ENCODE measurements at places on chromosomes 16 and 17.

DNA sequence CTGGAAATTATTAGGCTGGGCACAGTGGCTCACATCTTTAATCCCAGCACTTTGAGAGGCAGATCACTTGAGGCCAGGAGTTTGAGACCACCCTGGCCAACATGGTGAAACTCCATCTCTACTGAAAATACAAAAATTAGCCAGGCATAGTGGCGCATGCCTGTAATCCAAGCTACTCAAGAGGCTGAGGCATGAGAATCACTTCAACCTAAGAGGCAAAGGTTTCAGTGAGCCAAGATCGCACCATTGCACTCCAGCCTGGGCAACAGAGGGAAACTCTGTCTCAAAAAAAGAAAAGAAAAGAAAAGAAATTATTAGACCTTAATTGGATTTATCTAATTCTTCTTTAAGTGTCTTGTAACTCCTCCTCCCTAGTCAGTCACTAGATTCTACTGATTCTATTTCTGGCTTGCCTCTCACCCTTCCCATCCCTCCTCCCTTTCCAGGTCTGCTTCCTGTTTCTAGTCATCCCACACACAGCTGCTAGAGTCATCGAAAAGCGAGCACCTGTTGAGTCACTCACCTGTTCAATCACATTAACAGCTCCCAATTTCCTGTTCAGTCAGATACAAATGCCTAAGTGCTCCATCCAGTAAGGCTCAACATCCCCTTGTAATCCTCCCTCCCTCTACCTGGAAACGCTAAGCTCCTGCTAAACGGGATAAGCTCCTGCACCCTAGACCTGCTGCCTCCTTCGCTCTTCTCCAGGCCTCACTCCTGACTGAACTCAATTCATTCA lies 34.6 kb downstream of the ERN1 start:
- no peak for DNase-seq

DNA sequence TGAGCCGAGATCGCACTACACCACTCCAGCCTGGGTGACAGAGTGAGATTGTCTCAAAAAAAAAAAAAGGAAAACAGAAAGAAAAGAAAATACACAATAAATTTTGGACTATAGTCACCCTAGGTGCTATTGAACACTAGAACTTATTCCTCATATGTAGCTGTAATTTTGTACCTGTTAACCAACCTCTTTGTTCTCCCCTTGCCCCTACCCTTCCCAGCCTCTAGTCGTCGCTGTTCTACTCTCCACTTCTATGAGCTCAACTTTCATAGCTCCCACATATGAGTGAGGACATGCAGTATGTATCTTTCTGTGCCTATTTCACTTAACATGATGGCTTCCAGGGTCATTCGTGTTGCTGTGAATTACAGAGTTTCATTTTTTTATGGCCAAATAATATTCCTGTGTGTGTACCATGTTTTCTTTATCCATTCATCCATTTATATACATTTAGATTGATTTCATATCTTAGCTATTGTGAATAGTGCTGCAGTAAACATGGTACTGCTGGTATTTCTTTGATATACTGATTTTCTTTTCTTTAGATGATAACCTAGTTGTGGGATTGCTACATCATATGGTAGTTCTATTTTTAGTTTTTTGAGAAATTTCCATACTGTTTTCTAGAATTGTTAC lies 28.3 kb downstream of the VPS35L start:
- DNase-seq: no peak

GRCh38 chr17:20938244-20938643 lies 104.6 kb downstream of the USP22 start:
- no peak for DNase-seq

DNA sequence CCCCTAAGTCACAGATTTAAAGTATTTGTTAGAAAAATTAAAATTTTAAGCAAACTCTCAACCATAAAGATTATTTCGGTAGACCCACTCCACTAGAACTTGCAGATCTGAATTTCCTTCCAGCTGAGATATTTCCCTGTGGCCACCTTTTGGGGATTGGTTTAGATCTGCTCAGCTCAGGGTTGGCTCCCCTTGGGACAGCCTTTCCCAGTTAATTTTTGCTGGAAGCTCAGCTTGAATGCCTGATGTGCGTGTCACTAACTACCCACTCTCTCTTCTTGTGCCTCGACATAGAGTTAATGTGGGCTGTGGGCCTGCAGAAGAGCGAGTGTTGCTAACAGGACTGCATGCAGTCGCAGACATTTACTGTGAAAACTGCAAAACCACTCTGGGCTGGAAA lies 57.6 kb downstream of the YPEL2 start:
- DNase-seq: no peak

DNA sequence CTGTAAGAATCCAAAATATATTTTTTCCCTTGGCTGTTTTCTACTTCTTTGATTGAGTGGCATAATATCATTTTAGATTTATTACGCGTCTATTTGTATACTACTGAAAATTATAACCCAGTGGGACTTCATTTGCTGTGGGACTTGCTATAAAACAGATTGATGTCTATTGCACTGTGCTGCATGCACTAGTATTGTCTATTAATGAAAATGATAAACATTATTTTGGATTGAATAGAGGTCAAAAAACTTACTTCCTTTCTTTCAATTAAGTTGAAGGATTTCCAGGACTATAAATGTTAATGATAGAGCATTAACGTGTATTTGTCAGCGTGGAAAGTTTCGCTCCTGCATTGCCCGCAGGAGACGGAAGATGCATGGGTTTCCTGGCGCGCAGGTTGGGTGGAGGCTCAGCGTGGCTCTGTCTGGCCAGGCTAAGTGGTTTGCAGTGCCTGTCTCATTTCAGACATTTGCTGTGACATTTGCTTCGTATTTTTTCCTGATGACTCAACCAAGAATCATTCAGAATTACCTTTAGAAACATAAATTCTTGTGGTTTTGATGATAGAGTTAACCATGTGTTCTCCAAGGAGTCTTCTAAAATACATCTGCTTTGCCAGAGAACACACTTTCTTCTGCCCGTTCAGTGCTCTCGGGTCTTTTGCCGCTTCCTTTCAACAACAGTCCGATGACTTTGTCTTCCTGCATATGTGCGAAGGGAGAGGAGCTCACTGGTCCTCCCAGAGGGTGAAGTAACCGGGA lies 216.7 kb downstream of the RPTOR start:
- no peak for DNase-seq

GRCh38 chr17:76812263-76812662 lies 55.9 kb upstream of the MGAT5B start:
- DNase-seq: no peak

DNA sequence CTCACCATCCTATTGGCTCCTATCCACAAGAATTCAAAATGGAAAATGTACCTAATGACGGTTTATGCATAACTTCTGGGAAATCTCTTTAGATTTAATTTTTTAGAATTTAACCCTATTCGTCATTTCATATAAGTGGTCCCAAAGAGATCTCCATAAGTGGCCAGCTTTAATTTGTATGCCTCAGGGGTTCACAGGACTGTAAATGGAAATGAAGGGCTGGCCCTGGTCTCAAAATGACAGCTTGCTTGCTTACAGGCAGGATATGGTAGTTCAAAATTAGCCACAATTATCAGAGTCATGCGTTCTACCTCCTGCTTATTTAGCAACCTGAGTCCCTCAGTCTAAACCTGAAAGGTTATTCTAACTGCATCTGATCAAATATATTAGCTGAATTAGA lies 6.6 kb upstream of the NACA2 start:
- no peak for DNase-seq

- DNase-seq: no peak
These were observed 30.2 kb upstream of the MRPS23 start for GRCh38 chr17:57880086-57880456.

DNA sequence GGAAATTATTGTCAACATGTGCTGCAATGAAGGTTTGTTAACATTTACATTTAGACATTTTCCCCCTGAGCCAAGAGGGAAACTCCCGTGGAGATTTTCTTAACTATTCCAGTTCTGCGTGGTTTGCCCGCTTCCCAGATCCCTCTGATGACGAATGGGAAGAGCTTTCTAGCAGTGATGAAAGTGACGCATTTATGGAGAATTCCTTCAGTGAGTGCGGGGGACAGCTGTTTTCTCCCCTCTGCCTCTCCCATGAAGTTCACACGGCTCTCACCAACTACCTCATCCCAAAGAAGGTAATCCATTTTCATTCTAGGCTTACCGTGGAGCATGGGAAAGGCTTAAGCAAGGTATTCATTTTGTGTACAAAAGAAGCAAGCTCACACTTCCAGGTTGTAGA lies 18.2 kb downstream of the HEATR3 start:
- DNase-seq: no peak

DNA sequence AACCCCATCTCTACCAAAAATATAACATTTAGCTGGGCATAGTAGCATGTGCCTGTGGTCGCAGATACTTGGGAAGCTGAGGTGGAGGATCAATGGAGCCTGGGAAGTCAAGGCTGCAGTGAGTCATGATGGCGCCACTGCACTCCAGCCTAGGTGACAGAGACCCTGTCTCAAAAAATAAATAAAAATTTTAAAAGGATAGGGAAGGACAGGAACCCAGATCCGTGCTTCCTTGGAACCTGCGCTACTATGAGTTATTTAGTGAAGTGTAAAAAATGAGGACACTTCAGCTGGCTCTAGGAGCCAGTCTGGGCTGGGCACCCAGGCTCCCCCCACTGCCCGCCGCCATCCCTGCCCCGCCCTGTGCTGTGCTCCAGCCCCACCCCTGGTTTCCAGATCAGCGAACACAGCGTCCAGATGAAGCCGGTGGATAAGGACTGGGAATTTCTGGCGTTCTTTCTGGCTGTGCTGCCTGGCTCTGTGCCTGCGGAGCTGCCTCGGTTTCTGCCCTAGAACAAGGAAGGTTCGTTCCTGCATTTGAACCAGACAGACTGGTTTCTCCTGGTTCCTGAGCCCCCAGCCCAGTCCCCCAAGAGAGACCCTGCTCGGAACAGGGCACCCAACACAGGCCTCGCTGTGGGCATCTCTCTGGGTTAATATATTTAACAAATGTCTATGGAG lies 18.5 kb downstream of the PLLP start:
- DNase-seq: no peak

GRCh38 chr16:68740628-68741346 lies 3.7 kb downstream of the CDH1 start:
- DNase-seq: no peak

DNA sequence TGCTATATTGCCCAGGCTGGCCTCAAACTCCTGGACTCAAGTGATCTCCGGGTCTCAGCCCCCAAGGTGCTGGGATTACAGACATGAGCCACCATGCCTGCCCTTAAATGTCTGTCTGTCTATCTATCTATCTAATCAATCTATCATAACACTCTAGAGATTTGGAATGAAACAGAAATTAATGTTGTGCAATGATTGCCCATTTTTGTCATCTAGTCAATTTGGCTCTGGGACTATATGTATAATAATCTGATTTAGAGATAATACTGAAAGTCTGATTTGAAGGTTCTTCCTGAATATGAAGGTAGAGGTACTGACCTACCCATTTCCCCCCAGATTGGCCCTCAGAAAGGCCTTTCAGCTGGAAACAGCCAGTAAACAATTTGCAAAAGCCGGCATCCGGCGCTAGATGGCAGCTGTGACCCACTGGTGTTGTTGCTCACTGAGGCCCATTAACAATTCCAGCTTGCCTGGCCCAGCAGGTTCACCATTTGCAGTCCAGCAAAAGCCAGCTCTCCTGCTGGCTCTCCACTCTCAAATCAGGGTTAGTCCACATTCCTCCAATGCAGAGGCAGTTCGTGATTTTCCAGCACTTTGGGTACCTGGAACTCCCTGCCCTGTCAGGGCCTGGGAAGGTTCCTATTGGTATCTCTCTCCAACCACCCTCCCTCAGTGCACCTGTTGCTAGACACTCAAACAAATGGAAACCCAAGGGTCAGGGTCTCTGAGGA lies 22.9 kb upstream of the C16orf87 start:
- peak; percentile 80 for DNase-seq

GRCh38 chr17:35988164-35988563 lies 1.6 kb upstream of the CCL14 start:
- DNase-seq: no peak

DNA sequence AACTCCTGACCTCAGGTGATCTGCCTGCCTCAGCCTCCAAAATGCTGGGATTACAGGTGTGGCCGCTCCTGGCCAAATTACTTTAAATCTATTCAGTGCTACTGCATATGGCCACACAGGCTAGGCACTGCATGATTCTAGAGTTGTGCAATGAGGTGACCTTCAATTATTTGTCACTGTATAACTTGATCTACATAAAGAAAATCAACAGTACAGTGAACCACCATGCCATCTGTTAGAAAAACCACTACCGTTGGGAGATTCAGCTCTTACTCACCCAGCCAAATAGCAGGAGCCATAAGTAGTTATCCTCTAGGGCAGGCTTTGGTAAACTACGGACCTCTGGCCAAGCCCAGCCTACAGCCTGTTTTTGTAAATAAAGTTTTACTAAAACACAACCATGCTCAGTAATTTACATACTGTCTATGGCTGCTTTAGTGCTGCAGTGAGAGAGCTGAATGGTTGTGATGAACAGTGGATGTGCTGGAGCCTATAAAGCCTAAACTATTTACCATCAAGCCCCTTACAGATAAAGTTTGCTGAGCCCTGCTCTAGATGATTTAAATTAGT lies 40.7 kb upstream of the TANC2 start:
- DNase-seq: no peak

- DNase-seq: no peak
These were observed 138.7 kb downstream of the GAS7 start for GRCh38 chr17:10059684-10060211.

GRCh38 chr16:72198021-72198711 lies 26.2 kb upstream of the PMFBP1 start:
- DNase-seq: peak; percentile 69

DNA sequence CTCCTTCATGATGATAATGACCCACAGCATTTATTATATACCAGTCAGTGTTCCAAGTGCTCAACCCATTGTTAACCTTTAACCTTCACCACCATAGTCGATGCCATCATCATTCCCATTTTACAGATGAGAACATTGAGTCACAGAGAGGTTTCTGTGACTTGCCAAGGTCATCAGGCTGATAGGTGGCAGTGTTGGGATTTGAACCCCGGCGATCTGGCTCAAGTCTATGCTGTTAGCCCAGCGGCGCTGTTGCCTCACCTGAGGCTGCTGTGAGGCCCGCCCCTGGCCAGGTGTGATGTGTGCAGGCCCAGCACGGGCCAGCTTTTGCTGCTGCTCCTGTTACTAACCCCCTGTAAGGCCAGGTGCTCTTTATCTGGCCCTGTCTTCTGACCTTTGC lies 101.2 kb downstream of the OR1D5 start:
- DNase-seq: no peak

- DNase-seq: no peak
These were observed 7.0 kb downstream of the COX4I1 start for GRCh38 chr16:85806539-85806938.

- DNase-seq: no peak
These were observed 457.6 kb upstream of the ZFHX3 start for GRCh38 chr16:73505577-73505976.

DNA sequence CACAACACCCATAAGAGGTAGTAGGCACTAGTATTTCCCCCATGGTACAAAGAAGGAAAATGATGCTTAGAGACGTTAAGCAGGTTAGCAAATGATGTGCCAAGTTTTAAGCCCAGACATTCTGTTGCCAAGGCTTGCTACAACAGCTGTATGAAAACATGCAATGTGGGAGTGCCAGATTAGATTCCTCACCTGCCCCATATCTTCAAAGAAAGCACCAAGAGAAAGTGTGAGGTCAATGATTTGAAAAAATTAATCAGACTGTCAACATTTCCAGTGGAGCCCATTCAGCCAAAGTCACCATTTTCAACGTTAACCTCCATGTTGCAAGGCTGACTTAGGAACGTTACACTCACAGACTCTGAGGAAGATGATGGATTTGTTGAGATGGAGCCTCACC lies 61.5 kb downstream of the PCTP start:
- DNase-seq: no peak

Data from anterior cingulate cortex (tissue), 58 donors.